HL-60 (cell line): ENCODE measurements at places on chromosomes 7 and 10.
A peak's percentile ranks its signal among the peaks of the same experiment; 100 is the strongest.

GRCh38 chr10:121583258-121583657, 15.0 kb downstream of the FGFR2 start:
- no peak for DNase-seq

- no peak for DNase-seq
These were observed 152.2 kb downstream of the NXPH1 start for GRCh38 chr7:8585591-8585990.

GRCh38 chr10:84846658-84847316, 518.4 kb downstream of the CCSER2 start:
- no peak for DNase-seq

- DNase-seq = no peak
These were observed 6.0 kb downstream of the PRR15 start for GRCh38 chr7:29569648-29570047.

DNA sequence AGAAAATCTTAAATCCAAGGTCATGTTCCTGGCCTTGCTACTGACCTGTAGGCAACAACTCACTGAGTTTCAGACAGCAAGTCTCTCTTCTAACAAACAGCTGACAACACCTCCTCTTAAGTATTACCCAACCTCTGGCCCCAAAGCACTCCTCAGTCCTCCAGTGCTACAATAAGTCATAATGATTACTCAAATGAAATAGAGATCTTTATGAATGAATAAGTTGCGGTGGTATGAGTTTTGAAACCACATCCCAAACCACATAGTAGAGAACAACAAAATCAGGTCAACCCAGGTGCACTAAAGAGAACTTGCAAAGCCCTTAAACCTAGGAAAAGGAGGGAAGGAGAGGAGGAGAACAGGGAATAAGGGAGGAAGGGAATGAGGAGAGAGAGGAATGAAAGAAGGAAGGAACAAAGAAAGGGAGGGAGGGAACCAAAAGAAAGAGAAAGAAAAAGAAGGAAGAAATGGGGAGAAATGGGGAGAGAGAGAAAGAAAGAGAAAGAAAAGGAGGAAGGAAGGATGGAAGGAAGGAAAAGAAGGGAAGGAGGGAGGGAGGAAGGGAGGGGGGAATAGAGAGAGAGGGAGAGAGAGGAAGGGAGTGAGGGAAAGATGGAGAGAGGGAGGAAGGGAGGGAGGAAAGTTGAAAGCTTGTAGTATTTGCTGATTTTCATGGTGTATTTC, 142.8 kb upstream of the CALCR start:
- DNase-seq = no peak

GRCh38 chr7:91405092-91405788, 141.0 kb downstream of the FZD1 start:
- DNase-seq = no peak

DNA sequence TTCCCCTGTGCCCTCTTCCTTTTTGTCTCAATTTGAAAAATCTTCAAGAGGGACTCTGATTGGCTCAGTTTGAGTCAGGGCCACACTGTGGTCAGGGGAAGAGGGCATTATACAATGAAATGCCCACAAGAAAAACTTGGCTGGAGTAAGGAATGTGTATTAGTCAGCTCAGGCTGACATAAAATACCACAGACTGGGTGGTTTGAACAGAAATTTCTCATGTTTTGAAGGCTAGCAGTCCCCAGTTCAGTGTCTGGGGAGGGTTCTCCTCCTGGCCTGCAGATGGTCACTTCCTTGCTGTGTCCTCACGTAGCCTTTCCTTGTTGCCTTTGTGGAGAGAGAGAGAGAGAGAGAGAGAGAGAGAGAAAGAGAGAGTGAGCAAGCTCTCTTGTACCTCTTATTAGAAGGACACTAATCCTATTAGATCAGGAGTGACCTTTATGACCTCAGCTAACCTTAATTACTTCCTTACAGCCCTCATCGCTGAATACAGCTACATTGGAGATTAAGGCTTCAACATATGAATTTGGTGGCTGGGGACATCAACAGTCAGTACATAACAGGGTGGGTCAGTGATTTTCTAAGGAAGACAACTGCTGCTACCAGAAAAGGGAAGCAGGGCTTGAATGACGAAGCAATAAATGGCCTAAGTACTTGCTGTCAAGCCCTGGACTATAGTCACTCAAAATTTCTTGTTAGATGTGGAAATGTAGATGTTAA, 25.8 kb upstream of the FAM13C start:
- no peak for DNase-seq

- DNase-seq = peak; percentile 69
These were observed 78.6 kb downstream of the CDH23 start for GRCh38 chr10:71475243-71475871.

GRCh38 chr10:24958721-24959381, 6.4 kb upstream of the PRTFDC1 start:
- DNase-seq = no peak

DNA sequence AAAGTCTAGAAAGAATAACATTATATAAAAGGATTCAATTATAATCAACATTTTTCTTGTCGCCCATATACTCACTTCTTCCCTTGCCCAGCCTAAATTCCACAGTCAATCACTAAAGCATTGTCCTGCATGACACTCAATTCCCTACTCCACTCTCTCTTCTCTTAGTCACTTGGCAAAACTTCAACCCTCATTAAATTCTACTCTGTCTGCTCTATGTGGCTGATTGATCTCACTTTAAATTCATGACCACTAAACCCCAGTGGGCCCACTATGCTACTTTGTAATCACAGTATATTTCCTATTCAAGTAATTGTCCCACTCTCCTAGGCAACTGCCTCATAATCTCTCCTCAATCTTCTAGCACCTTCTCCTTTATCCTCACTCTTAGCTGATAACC, 54.1 kb downstream of the MTERF1 start:
- no peak for DNase-seq

DNA sequence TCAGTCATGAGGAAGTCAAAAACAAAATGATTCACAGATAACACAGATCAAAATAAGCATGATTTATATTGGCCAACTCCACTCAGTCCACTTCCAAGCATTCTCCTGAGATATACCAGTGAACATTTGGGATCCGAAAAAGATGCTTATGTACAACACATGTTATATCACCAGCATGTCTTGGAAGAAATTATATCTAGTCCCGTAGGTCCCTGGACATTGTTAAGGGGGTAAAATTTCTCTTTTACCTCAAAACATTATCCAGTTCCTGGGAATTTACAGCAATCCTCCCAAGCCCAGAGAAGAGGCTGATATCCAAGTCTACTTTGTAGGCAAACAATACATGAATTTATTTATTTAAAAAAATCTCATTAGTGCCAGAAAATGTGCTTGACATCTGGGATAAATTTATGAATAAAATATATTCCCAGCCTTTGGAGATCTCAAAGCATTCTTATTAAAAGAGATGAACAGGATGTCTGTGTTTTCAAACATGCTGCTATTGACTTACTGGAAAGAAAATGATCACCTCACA, 582.2 kb upstream of the ZWINT start:
- no peak for DNase-seq

GRCh38 chr10:71661779-71662336, 57.7 kb downstream of the C10orf105 start:
- DNase-seq = no peak

GRCh38 chr7:92560602-92561001, 29.6 kb downstream of the FAM133B start:
- DNase-seq = no peak

GRCh38 chr7:66518151-66518691, 110.5 kb upstream of the KCTD7 start:
- no peak for DNase-seq

GRCh38 chr10:71542478-71542877, 145.8 kb downstream of the CDH23 start:
- no peak for DNase-seq

DNA sequence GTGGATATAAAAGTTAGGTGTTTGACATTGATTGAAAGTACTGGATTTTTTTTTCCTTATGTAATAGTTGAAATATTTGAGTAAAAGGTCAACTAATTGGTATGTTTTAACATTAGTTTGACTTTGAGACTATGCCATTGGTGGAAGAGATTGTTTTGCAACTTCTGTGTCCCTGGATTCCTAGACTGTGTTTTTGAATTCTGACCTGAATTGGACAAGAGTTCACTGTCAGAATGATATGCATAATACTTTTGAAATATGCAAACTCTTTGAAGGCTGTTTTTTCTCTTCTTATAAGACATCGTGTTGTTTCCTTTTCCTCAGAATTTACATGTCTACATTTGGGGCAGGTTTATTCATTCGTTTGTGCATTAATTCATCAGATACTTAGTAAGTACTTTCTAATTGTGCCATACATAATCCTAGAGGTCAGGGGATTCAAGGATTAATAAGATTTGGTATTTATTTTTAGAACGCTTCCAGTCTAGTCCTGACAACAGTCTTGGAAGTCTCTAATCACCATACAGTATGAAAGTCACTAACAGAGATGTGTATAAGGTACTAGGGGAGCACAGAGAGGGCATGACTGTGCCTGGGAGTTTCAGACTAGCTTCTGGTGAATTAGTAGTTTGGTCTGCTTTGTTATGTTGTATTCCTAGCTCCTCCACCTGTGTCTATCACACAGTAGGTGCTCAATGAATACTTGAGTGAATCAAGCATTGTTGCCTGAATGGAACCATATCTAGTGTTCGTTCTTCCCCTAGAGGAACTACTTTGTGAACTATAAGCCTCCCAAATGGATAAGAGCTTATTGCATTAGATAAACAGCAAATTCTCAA, 49.2 kb downstream of the AGK start:
- DNase-seq = no peak

DNA sequence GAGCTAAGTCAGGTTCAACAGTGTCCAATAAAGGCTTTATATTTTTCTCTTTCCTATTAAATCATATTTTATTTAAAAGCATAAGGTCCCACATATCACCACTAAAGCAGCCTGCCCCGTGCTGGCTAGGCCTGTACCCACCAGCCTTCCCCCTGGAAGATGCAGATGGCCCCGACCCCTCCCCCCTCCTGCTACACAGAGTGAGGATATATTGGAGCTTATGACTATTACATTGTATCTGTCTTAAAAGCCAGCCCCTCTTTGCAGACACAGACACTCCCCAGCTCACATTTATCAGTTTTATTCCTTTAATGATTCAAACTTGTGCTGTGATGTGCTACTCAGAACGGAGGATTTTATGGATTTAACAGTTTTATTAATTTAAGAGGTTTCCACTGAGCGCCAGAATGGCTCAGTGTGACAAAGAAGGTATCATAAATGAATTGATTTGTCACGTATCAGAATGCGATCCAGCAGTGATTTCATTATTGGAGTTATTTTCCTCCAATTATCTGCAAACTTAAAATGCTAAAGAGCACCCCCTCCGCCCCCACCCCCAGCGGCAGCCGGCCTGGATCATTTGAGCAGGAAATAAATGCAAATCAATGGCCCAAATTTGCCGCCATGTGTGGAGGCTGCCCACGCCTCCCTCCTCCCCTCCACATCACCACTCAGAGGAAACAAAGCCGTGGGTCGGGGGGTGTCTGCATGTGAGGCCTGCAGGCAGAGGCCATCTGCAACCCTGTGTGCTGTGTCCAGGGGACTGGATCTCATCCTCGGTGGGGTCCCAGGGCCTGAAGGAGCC, 72.6 kb upstream of the ZMIZ1 start:
- no peak for DNase-seq

GRCh38 chr7:66236713-66237303, 31.7 kb downstream of the TPST1 start:
- no peak for DNase-seq
